CD8-positive, alpha-beta T cell (primary cell): ENCODE measurements at places on chromosomes 5 and 9.

GRCh38 chr5:1018596-1018995 is 10.0 kb downstream of the NKD2 start:
- no peak for DNase-seq

DNA sequence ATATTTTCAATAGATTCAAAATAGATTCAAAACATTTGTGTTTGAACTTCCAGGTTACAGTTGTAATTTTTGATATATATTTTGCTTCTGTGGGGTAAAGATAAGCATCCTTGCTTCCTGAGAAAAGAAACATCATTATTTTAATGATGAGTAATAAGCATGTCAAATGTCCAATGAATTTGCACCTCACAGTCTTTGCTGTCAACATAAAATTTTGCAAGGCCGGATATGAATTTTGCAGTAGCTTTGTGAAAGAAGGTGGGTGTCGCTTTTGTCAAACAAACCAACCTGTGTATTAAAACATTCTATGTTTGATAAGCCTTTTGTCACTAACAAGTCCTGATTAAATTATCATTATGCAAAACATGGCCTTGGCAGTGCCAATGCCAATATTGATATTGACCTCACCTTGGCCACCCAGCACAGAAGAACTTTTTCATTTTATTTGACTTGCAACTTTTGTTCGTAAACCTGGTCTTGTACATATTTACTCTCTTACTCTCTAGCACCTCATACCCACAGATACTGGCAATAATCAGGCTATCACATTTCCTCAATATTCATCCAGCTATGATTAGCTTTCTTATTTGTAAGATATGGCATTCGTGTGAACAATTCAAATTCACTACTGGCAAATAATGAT is 645.0 kb upstream of the KLF4 start:
- DNase-seq, result no peak

DNA sequence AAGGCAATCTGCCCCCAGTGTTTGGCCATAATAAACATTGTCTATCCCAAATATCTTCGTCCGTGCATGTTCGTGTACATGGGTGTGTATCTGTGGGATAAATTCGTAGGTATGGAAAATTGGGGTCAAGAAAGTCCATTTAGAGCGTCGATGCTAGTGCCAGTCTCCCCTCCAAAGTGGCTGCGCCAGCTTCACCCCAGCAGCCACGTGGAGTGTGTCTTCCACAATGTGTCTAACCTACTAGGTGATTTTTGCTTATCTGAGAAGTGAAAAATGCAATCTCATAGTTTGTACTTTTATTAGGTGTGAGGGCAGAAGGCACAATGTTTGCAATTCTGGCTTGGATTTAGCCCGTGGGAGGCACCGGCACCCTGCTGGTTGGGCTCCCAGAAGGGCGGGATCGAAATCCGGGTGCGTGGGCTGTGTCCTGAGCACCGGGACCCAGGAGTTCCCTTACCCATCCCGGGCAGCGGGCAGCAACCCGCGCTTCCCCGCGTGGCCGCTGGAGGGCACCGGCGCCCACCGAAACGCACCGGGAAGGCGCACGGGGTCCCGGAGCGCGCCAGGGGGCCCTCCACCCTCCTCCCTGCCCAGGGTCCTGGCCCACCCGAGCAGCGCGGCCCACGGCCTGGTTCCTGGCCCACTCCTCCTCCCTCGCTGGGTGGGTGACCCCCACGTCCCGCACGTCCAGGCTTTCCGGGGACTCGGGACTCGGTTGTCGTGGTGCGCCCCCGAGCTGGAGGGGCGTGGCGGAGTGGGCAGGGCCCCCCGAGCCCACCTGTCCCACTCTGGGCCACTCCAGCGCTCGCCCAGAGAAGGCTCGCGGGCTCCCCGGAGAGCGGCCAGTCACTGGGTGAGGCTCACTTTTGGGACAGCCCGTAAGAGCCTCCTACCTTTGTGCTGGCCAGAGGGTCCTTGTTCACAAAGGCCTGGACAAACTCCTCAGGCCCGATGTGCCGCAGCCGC is 55.4 kb upstream of the RNF130 start:
- DNase-seq, result no peak

- DNase-seq, result no peak
Measured at GRCh38 chr9:105333076-105333475, 88.6 kb downstream of the SLC44A1 start.

- DNase-seq, result no peak
Measured at GRCh38 chr9:101840694-101841188, 102.3 kb upstream of the GRIN3A start.

DNA sequence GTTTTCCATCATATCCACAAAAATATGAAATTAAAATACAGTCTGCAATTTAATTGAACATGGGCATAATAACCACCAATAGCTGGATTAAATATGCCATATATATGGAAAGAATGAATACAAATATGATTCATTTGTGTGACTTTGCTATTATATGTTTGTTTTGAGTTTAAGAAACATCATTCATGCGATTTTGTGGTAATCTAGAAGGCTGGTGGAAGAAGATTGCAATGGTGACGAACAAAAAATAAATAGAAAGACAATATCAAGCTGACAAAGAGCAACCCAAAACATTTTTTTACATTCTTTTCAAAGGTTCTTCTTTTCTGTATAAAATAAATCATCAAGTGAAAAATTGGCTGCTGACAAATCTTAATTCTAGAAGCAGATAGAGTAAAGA is 610.0 kb downstream of the MAT2B start:
- DNase-seq, result no peak

DNA sequence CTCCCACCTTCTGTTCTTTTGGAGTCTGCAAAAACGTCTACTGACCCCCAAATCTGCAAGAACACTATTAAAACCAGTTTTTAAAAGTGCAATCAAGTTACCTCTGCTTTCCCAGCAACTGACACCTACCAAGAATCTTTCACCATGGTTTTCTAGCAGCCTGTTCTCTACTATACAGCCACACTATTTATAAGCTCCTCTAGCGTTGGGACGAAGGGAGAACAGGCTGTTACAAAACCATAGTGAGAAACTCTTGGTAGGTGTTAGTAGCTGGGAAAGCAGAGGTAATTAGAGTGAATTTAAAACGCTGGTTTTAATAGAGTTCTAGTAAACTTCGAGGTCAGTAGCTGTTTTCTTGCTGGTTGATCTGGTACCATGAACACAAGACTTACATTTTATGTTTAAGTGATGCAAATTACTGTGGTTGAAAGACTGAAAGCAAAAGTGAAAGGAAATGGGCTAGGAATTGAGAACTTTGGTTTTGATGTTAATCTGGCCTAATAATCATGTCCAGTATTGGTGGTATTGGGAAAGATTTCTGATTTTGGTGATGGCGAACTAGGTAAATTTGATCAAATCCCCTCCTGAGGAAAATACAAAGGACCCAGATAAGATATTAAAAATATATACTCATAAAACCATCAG is 5.3 kb downstream of the MROH2B start:
- DNase-seq, result no peak

GRCh38 chr5:128708841-128709240 is 170.8 kb upstream of the FBN2 start:
- no peak for DNase-seq

DNA sequence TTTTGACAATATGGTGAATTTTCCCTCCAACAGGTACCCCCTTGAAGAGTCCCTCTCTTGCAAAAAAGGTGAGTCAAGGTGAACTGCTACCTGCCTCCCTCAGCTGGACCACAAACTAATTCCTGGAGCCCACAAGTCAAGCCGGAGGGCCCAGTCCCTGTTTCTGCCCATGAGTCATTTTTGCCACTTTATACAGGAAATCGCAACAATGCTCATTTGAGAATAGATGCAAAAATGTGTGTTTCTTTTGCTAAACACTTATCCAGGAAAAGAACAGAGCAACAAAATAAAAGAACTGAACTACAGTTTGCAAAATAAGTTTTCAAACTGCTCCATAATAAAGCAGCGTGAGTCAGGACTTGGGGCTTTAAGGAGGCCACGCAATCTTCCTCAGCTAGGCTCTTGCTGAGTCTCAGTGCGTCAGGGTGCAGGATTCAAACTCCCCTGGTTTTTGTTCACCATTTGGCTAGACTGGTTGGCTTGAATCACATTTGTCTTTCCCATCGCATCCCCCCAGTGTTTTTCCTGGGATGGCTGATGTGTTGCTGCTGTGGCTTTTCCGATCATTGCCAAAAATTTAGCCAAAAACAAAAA is 102.7 kb downstream of the GOLPH3 start:
- no peak for DNase-seq

- DNase-seq, result no peak
Measured at GRCh38 chr5:83031381-83031780, 45.8 kb downstream of the TMEM167A start.

DNA sequence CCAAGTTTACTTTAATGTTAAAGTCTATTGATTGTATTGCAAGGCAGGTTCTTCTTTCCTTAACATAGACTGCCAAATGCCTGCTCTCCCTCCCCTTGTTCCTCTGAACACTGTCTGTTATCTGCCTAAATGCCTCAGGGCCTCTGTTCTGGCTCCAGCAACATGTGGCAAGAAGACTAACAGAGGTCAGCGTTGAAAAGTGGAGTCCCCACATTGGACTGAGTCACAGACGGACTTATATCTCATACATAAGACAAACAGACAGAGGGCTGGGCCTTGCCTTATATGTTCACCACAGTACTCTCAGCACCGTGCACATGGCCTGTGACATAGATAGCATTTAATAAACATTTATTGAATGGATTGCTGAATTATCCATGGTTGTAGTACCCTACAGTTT is 91.4 kb downstream of the TSSK1B start:
- no peak for DNase-seq

- no peak for DNase-seq
Measured at GRCh38 chr9:114503009-114503408, 2.3 kb downstream of the WHRN start.

GRCh38 chr9:130835441-130836298 is 616 bp downstream of the ABL1 start:
- DNase-seq, result peak; percentile 51

GRCh38 chr5:140555747-140556312 is 1.4 kb downstream of the SRA1 start:
- DNase-seq, result no peak

- no peak for DNase-seq
Measured at GRCh38 chr5:127085371-127085770, 12.1 kb upstream of the C5orf63 start.

DNA sequence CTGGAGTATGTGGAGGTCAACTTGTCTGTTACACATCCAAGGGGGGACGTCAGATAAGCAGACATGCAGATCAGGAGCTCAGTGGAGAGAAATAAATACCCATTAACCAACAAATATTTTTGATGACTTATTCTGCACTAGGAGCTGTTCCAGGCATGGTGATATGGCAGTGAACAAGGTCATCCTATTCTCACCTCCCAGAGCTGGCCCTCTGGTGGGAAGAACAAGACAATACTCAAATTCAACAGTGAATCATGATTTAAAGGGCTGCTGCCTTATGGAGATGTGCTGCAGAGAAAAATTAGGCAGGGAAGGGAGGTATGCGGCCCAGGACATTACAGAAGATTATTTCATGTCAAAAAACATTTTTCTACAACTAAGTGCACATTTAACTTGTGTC is 36.5 kb downstream of the SYK start:
- DNase-seq, result no peak
